ENCODE measurements at places on chromosomes 13 and 19. TPM values are rescaled to one million over a fixed set of nuclear protein-coding genes. Genes with fewer than 3 reads are reported as not detected.

- no peak for DNase-seq
Observed at GRCh38 chr19:36719687-36720556, 32.5 kb downstream of the ZNF567 start.

DNA sequence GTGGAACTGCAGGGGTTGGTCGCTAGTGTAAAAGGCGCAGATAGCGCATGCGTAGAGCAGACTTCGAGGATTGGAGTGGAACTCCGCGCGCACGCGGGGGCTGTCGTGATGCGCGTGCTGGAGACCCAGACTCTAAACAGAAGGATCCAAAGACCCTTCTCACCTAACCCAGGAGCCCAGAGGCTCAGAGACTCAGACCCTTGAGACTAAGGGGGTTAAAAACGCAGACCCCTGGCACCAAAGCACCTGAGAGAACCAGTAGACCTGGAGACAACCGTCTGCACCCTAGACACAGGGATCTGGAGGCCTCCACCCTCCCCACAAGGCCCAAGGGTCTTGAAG lies 567 bp upstream of the CTU1 start:
- DNase-seq = no peak

DNA sequence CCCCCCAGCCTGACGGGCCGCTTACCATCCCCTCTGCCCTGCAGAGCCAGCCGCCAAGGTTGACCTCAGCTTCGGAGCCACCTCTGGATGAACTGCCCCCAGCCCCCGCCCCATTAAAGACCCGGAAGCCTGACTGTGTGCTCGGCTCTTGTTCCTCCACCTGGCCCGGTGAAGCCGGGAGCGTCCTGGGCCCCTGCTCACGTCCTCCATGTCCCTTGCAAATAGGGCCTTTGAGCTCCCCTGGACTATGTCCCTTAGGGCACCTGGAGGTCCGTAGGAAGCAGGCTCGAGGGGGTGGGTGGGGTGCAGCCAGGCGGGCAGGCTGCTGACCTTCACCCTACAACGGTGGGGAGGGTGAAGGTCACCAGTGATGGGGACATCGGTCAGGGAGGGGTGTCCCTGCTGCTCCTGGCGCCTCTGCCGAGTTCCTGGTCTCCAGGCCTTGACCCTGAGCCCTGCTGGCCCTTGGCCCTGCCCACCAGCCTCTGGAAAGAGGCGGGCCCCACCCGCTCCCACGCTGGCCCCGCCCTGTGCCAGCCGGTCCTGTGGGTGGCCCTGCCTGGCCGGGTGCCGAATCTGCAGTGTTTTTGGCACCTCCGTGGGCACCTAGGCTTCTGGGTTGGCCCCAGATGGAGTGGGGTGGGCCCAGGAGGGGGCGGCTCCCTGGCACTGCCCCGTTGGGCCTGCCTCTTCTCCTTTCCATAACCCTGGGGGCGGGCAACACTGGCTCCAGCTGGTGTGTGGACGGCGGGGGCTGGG lies 3.3 kb downstream of the ATP5F1D start:
- DNase-seq = no peak

- DNase-seq = no peak
Observed at GRCh38 chr19:50204811-50205675, 1.6 kb downstream of the MYH14 start.

Gene TSHZ3
- 0.18 TPM for total RNA-seq

DNA sequence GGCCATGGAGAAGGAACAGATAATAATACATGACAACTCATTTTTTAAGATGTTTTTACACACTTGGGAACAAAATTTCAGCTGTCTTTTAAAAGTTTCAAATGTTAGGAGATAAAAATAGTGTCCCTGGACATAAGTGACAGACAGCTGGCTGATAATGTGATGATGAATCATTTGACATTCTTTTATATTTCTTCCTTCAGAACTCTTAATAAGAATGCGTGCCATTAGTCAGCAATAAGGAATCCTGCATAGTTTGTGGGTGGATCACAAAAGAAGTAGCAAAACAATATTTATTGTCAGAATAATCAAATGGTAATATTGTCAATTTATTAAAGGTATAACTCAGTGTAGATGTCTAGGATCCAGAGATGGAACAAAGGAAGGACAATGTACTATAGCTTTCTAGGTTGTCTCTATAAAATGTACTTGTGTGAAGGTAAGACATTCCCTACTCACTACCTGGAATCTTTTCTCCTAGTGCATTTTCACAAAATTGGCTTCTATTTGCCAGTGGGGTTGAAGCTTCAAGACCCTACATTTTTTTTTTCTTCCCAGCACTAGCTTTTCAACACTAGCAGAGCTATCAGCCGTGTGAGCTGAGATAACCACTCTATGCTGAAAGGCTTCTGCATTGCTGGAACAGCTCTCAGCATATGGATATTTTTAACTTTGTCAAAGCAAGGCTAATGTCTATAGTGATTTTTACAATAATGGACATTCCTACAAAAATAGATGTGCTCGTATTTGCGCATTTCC lies 175.6 kb upstream of the SLITRK6 start:
- no peak for DNase-seq

DNA sequence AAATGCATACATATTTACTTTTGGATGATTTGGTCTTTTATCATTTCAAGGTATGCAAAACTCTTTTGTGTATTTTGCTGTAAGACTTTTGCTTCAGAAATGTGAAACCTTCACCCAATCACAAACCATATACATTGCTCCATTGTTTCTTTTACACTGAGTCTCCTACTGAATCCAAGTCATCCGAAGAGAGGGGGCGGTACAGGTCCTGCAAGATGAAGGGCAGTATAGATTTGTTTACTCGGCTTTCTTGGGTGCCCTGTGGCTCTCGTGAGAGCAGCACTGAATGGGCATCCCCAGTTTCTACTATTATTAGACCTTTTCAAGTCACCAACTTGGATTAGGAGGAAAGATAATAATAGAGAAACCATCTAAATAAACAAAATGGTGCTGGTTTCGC lies 280.6 kb downstream of the DCLK1 start:
- DNase-seq = no peak

Gene TBC1D4
- total RNA-seq = 56.8 TPM

GRCh38 chr13:78160793-78161192 lies 242.2 kb upstream of the EDNRB start:
- DNase-seq = no peak

Gene ZNF69
- 5.3 TPM for total RNA-seq

DNA sequence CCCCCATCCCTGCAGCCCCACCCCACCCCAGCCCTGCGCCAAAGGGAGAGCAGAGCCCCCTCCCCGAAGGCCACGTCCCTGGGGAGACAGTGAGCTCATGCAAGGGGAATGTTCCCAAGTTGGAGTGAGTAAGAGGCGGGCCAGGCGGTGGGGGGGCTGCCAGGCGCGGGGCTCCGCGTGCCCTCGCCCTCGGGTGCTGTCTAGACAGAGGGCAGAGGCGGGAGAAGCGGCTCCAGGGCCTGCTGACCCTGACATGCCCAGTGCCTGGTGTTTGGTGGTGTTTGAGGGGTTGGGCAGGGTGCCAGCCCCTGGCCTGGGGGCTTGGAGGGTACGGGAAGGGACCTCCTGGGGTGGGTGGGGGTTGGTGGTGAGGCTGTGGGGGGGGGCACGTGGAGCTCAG lies 1.0 kb downstream of the FSTL3 start:
- no peak for DNase-seq

Gene SIGLEC8
- not detected for total RNA-seq

GRCh38 chr13:113367020-113367560 lies 3.2 kb upstream of the GRTP1 start:
- DNase-seq = no peak

Gene ANGPTL4
- total RNA-seq = not detected

DNA sequence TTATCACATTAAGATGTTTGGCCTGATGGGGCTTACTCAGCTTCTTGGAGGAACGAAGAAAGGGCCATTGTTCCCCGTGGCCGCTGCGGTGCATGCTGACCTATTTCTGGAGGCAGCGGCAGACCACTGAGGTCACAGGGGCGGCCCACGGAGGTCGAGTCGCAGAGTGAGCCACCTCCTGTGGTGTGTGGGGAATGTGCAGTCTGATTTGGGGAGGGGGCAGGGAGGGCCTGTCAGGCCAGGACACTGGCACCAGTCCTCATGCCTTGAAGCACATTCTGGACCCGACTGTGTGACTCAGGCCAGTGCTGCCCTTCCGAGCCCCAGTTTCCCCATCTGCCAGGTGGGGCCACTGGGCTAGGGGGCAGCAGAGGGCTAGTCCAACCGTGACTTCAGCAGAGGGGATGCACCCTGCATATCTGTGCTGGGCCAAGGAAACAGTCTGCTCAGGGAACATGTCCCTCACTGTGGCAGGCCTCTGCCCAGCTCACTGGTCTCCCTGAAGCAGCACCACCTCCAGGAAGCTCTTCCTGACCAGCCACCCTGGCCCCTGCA lies 6.3 kb downstream of the SLC7A10 start:
- DNase-seq = no peak

Gene ARL11
- total RNA-seq = 1.9 TPM

DNA sequence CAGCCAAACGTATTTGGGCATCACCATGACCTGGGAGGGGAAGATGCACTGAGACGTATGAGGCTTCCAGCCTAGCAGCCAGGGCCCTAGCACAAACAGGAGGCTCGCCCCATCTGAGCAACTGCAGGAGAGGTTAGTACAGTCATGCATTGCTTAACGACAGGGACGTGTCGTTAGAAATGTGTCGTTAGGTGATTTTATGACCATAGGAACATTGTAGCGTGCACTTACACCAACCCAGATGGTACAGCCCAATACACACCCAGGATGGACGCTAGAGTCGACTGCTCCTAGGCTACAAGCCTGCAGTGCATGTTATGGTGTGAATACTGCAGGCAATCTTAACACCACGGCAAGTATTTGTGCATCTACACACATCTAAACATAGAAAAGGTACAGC lies 9.3 kb downstream of the CD177 start:
- DNase-seq = no peak

DNA sequence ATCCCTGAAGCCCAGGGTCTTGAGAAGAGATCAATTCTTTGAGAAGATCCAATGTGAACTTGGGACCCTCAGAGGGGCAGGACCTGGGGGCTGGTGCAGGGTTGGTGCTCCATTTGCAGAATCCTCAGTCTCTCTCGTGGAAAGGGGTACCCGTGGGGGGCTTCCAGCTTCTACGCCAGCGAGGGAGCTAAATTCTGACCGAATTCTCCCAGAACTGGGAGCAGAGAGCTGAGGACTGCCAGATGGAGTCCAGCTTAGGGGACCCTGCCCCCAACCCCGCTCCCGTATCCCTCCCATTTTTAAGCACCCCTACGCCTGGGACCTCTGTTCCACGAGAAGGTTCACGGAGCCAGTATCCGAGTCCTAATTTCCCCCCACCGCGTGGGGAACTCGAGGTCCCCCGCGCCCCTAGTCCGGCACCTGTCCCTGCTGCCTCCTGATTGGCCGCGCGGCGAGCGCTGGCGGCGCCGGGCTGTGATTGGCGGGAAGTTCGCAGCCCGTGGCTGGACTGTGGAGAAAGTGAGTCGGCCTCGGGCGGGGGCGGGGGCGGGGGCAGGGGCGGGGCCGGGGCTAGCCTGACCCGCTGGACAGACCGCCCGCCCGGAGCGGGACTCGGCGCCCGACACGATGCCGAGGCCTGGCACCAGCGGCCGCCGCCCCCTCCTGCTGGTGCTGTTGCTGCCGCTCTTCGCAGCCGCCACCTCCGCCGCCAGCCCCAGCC lies 4.4 kb upstream of the LTBP4 start:
- DNase-seq = no peak

Gene SLC25A41
- total RNA-seq = 0.33 TPM

- DNase-seq = peak; percentile 40
Observed at GRCh38 chr13:94674609-94675348, 37.6 kb downstream of the SOX21 start.

- DNase-seq = peak; percentile 62
Observed at GRCh38 chr13:41458761-41459431, 1.5 kb downstream of the RGCC start.

GRCh38 chr13:46995874-46996273 lies 99.0 kb upstream of the HTR2A start:
- no peak for DNase-seq

Gene TRIM28
- 403 TPM for total RNA-seq

GRCh38 chr19:38514812-38515633 lies 81.5 kb downstream of the RYR1 start:
- DNase-seq = peak; percentile 75

Gene LRRC4B
- not detected for total RNA-seq

Gene CGB1
- not detected for total RNA-seq

GRCh38 chr19:49546825-49547565 lies 19.2 kb downstream of the RCN3 start:
- peak; percentile 64 for DNase-seq

- no peak for DNase-seq
Observed at GRCh38 chr13:94550062-94550738, 45.8 kb downstream of the TGDS start.

DNA sequence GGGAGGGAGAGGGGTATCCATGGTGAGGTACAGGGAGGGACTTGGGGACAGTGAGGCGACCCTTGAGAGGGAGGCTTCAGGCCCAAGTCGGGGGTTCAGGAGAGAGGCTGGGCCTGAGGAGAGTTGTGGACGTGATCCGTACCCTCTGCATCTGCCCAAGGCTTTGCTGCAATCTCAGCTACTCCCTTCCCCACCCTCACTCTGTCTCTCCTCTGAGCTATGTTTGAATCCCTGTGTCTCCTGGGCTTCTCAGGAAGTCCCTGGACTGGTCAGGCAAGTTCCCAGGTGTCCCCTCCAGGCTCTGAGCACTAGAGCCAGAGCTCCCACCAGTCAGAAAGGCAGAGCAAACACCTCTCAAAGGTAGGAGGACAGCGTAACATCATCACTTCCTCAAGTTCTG lies 1.8 kb downstream of the LIN37 start:
- no peak for DNase-seq

DNA sequence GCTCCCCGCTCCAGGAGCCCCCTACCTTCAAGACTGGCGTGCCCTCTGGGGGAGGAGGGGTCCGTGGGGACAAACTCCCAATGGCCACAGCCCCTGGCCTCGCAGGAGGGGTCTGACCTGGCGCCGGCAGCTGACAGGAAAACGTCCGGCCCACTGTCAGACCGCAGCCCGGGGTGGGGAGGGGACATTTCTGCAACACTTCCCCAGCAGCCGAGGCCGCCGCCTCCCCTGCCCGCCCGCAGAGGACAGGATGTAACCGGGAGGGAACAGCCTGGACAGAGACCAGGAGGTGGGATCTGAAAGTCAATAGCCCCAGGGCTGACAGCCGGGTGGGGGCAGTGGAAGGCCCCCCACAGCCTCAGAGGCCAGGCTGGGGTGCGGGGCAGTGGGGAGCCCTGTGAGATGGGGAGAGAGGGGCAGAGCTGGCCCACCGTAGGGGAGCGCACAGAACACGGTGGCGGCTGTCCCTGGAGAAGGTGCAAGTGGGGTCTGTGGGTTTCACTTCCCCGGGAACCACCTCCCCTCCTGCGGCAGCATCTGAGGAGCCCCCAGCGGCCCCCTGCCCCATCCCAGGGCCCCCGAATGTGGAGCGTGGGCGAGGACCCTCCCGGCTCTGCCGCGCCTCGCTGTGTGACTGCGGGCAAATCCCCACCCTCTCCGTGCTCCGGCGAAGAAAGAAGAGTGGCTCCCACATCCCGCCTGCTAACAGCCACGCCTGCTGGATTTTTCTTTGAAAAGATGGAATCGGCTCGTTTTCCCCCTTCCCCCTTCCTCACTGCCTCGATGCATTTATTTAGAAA lies at the start of gene PEAK3:
PEAK3 (minus strand) TSS at position 114 of the 800 bp plus-strand sequence. CDS start 1,244 bp downstream, outside the sequence.
- DNase-seq = peak; percentile 46
